ENCODE measurements at places on chromosomes 2 and 18. TPM values are rescaled to one million over a fixed set of nuclear protein-coding genes. Genes with fewer than 3 reads are reported as not detected.

DNA sequence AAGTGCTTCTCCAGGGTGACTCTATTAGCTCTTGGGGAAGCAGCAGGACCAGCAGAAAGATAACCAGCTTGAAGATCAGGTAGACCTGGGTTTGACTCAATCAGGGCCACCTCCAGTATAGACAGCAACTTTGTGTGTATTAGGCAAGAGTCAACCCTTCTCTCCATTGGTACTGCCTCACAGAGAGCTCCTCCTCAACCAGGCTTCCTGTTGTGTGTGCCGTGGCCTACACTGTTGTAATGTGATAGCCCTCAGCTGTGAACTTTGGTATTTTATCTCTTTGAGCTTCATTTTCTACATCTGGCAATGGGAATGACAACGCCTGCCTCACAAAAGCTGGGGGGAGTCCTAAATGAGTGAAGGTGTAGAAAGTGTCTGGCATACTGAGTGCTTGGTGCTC lies 17.0 kb upstream of the MAP3K20 start:
- no peak for DNase-seq

Gene RTP5
- 2.4 TPM for total RNA-seq

- no peak for DNase-seq
Observed at GRCh38 chr18:51251625-51252024, 54.1 kb upstream of the MEX3C start.

GRCh38 chr2:127101756-127102477 lies 5.0 kb downstream of the BIN1 start:
- DNase-seq: no peak

- DNase-seq: no peak
Observed at GRCh38 chr2:162720559-162721271, 117.9 kb downstream of the KCNH7 start.

DNA sequence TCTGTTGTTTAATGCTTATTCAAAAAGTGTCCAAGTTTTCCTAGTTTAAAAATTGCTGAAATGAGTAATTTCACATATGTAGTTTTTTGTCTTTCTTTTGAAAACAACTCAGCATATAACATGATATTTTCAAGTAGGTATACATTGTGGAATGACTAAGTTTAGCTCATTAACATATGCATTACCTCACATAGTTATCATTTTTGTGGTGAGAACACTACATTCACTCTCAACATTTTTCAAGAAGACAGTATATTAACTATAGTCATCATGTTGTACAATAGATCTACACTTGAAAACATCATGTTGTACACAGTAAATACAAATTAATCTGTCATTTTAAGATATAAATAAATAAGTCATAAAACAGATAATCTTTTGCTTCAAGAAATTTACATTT lies 340.0 kb downstream of the CCDC85A start:
- DNase-seq: no peak

Gene AQP4
- 57.9 TPM for total RNA-seq
